Mammary epithelial cell (primary cell): ENCODE measurements at places on chromosomes 4 and X.
A peak's percentile ranks its signal among the peaks of the same experiment; 100 is the strongest.

GRCh38 chr4:107069049-107069448, 32.9 kb upstream of the DKK2 start:
- DNase-seq, result peak; percentile 73

DNA sequence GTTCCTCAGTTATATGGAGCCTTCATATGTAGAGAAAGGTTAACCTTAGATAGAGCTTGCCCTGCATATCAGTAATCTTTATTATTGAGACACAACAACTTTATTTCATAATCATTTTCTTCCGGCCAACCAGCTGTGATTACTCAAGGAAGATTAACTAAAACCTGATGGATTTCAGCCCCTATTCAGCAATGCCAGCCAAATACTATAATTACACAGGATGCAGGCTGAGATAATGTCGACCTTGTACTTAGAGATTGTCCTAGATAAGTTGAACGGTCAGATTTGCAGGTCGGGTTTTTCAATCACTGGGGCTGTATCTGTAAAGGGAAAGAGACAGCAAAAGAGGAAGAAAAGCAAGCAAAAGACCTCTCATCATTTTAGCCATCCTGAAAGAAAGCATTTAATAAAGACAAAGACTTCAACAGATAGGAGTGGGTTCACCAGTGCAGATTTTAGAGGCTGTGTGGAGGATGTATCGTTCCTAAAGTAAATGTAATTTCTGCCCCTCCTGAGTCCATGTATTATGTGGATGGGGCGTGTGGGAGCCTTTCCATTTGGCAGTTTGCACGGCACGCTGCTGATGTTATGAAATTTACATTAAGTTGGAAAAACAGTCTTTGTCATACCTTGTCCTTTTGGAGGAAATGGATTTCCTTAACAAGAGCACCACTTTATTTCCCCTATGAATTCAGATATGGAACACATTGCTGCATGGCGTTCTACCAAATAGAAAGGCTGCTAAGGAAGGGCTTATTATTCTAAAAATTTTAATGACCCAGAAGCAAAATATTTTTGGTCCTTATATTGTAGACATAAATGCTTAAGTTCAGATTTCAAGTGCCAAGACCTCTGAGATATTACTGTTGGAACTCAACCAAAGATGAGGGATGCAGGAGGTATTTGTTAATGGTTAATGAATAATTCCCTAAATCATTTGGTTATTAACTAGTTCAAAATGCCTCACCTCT, 496.7 kb downstream of the SPRY1 start:
- DNase-seq, result no peak

- no peak for DNase-seq
These were observed 1.2 kb downstream of the CTSO start for GRCh38 chr4:155952501-155952901.

GRCh38 chrX:118702741-118703140, 24.7 kb upstream of the IL13RA1 start:
- peak; percentile 8 for DNase-seq

- no peak for DNase-seq
These were observed 263.5 kb downstream of the TMA16 start for GRCh38 chr4:163758032-163758431.

- peak; percentile 29 for DNase-seq
These were observed 39.5 kb downstream of the NSD2 start for GRCh38 chr4:1910643-1911042.

GRCh38 chr4:61933527-61933926, 733.4 kb downstream of the ADGRL3 start:
- DNase-seq, result no peak

DNA sequence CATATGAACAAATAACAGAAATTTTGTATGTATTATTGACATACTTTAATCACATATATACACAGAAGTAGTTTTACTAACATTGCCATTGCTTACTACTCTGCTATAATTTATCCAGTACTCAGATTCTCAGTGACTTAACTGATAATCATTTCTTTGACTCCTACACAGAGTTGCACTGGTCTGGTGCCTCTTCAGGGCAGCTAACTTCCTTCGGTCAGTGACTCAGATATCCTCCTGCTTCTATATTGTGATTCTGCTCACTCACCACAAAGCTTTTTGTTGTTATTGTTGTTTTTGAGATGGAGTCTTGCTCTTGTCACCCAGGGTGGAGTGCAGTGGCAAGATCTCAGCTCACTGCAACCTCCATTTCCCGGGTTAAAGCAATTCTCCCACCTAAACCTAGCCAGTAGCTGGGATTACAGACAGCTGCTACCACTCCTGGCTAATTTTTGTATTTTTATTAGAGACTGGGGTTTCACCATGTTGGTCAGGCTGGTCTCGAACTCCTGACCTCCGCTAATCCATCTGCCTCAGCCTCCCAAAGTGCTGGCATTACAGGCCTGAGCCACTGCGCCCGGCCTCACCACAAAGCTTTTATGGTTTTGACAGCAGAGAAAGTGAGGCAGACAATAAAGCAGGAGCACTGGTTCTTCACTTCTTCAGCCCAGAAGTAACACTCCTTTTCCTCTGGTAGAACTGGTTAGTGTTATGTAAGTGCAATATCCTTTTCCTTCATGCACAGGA, 499.3 kb downstream of the EPHA5 start:
- no peak for DNase-seq

GRCh38 chrX:1196436-1196835, 16.0 kb downstream of the CRLF2 start:
- no peak for DNase-seq
